ENCODE measurements at places on chromosomes 2 and 18. TPM values are rescaled to one million over a fixed set of nuclear protein-coding genes. Genes with fewer than 3 reads are reported as not detected.

The ALPG gene
- not detected for polyA plus RNA-seq

The GPR155 gene
- 3.8 TPM for polyA plus RNA-seq

The SCYGR4 gene
- 0.09 TPM for polyA plus RNA-seq

The ACOXL gene
- polyA plus RNA-seq, result 0.65 TPM

The FOXI3 gene
- polyA plus RNA-seq, result 0.21 TPM
